NCI-H1092 (cell line): ENCODE measurements at places on chromosomes 1 and 21.
A peak's percentile ranks its signal among the peaks of the same experiment; 100 is the strongest.

GRCh38 chr1:165828669-165829329 lies 1.4 kb downstream of the UCK2 start:
- peak; percentile 85 for DNase-seq

- DNase-seq = no peak
Measured at GRCh38 chr1:198064181-198064580, 92.6 kb upstream of the NEK7 start.

DNA sequence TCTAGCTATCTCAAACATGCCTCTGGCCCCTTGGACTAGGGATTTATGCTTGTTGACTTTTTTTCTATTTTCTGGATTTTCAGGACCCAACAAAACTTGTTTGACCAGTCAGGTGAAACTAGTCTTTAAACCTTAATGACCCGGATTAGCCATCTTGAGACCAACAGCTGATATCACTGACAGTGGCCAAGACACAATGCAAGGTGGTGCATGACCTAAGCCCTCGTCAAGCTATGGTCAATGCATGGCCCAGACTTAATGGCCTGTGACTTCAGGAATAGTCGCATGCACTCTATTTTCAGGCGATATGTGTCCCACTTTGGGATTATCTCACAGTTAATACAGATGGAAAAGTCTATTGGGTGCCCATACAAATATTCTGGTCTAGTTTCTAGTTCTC lies 190.4 kb downstream of the ZBTB18 start:
- no peak for DNase-seq

DNA sequence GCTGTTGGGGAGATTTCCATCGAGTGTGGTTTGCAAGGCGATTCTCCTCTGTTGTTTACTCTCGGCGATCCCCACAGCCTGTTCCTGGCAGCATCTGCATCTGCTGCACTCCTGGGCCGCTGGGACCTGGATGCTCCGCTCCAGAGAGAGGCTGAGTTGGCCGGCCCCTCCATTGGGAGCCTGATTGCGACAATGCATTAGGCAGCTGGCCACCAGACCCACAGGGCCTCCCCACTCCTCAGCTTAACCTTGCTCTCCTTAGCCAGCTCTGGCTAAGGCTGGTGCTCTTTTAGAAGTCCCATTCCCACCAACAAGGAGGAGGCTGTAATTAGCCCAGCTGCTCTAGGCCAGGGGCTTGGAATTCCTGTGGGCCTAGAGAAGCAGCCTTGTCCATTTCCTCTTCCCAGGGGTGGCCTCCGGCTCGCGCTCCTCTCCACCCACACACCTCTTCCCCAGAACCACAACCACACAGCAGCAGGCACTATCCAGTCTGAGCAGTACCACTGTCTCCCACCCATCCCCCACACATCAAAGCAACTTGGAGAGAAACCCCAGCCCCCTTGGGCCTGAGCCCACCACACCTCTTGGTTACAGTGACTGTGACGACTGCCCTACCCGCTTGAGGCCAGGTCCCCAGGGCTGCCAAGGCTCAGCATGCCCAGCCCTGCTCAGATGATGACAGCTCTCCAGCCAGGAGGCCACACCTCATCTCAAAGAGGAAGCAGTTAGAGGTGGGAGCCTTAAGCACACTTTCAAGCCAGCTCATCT lies 193.8 kb upstream of the EDN2 start:
- DNase-seq = no peak

DNA sequence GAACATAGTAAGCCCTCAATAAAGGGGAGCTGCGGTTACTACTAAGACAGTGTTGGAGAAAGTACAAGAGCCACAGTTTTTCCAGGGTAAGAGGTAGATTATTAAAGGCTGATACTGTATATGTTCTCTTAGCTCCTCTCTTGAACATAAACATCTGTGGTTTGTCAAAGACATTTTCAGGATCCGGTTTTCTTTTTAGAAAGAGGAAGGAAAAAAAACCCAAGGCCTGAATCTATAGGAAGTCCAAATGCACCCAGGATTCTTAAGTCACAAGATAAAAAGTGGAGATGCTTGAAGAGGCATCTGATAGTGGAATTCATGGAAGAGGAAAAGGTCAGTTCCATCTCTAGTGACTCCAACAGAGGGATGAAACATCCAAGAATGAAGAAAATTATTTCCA lies 24.6 kb upstream of the SLC45A3 start:
- DNase-seq = no peak

GRCh38 chr1:48793863-48794262 lies 17.2 kb upstream of the BEND5 start:
- no peak for DNase-seq

DNA sequence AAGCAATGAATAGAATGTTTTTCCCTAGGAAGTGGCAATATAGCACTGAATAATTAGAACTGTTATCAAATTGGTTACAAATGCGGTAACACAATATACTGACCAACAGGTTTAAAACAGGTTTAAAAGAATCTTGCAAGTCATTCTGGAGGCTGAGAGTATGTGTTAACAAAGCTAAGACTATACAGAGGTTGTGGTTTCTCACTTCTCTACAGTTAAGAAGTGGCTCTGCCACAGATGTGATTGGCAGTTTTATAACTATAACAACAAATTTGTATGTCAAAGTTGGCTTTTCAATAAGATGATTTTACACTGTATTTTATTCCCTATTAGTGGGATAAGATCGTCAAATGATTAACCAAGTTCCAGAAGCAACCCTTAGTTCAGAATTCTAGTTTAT lies 7.1 kb downstream of the ANGEL2 start:
- DNase-seq = no peak

- DNase-seq = no peak
Measured at GRCh38 chr1:89719502-89720306, 86.8 kb downstream of the LRRC8C start.

- DNase-seq = no peak
Measured at GRCh38 chr1:28112388-28113241, 24.2 kb upstream of the EYA3 start.

GRCh38 chr1:185360714-185361113 lies 43.7 kb upstream of the IVNS1ABP start:
- DNase-seq = no peak
